ENCODE measurements at places on chromosomes 7 and 10.

DNA sequence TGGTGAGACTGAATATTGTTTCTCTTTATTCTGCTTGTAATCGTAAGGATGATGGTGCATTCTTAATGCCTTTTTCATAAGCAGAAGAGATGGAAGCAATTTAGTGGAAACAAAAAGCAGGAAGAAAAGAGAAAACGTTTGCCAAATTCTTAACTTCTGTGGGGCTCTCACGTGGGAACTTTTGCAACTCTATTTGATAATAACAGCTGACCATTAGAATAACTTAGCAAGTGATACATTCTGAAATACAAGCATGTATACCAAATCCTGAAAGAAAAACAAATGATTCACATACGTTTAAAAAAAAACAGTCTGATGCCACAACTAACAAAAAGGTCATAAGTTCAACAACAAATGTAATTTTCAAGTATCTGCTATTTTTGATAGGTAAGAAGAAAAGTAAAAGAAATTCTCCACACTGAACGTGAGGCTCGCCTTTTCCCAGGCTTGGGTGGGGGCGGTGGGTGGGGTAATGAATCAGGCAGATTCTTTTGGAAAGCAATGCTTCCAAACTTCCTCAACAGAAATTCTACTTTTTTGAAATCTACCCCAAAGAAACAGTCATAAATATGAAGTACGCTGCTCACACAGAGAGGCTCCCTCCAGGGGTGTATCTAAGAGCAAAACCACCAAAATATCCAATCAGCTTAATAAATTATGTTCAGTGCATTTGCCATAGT is 446.2 kb upstream of the MGMT start:
- DNase-seq, result no peak

DNA sequence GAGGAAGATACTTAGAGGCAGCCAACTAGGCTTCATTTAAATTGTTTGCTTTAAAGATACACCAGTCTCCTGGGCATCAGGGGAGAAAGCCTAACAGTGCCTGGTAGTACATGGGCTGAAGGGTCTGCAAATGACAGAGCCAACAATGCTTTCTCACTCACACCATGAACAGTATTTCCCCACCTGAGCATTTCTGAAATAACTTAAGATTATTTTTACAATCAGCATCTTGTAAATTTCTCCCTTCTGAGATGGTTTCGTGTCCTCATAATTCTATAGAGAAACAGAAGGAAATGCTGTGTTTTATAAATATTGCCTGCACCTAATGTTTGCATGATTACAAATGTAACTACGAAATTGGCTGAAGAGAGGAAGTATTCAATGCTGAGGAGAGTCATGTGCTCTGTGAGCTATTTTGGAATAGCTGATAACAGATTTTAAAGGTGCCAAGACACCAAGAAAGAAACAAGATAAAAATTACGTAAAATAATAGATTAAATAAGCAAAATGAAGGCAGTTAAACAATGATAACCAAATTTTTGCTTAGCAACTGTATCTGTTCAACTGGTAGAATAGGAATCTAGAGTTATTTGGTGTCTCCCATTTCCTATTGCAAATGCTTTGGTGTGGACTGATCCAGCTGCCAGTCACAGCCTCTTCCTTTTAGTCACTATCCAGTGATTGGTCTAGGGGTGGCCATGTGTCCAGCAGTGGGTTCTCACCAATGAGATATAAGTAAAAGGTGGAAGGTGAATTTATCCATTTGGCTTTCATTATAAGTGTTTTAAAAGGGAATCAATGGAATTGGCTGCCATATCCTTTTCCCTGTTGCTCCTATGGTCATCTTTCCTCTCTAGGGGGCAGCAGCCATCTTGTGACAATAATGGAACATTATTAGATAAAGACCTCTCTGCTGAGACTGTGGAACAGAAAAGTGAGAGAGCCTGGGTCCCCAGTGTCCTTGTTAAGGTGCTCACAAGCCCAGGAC is 167.9 kb upstream of the SLC26A5 start:
- DNase-seq, result no peak

DNA sequence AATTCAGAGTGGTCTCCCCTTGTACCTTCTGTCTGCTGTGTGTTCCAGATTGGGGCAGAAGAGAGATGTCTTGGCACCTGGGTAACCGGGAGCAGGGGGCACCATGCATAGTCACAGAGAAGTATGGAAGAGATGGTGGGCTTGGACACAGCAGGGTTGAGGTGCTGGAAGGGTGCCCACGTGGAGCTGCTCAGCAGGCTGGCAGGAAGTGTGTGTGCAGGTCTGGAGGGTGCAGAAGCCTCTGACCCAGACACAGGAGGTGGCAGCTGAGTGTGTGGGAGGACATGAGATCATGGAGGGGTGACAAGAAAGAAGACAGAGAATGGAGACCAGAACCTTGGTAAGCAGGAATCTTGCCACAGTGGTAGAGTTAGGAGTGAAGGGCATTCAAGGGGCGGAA is 42.3 kb upstream of the DUSP5 start:
- DNase-seq, result no peak

GRCh38 chr7:27210441-27211083 is 10.7 kb upstream of the HOXA13 start:
- DNase-seq, result no peak

DNA sequence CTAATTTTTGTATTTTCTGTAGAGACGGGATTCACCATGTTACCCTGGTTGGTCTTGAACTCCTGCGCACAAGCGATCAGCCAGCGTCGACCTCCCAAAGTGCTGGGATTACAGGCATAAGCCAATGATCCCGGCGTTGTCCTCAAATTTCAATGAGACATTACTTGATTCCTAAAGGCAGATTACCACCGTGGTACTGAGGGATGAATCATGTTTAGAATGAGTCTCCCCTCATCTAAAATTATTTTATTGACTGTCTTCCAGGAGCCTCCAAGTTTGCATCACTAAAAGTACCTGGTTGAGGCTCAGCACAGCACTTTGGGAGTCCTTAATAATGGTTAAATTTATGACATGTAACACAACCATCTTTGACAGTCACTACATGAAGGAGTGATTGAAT is 142.2 kb upstream of the AKR1E2 start:
- no peak for DNase-seq

- DNase-seq, result no peak
These were observed 134.9 kb downstream of the JCAD start for GRCh38 chr10:29924436-29924835.

- no peak for DNase-seq
These were observed 42.7 kb downstream of the LRRC18 start for GRCh38 chr10:48896756-48897440.

DNA sequence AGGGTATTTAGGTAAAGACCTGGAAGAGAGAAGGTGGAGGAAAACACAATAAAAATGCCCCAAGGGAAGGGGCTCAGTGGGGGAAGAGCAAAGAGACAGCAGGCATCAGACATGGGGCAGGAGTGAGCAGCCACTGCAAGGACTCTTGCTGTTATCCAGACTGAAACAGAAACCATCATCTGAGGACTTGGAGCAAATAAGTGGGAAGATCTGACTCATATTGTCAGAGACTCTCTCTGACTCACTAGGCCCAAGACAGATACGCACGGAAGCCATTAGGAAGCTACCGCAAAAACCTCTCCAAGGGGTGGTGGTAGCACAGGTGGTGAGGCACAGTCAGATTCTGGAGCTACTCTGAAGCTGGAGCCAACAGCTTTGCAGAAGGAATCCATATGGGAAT is 110.7 kb downstream of the RNF32 start:
- no peak for DNase-seq

DNA sequence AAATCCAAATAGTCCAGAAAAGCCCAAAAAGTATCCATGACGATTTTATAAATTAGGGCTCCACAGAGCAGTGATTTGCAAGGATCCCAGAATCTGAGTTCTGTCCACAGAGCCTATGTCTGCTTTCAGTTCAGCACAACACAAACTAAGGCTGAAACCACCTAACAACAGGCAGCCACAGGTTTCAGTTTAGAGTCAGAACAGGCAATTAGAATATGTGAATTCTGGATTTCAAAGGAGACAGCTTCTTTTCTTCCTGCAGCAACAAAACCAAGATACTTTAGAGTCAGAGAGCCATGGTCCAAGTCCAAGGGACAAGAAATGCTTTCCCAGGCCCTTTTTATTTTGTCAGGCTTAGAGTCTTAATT is 23.6 kb downstream of the IFIT3 start:
- DNase-seq, result no peak

- DNase-seq, result peak; percentile 29
These were observed 90.2 kb downstream of the DLG5 start for GRCh38 chr10:77836299-77836820.

DNA sequence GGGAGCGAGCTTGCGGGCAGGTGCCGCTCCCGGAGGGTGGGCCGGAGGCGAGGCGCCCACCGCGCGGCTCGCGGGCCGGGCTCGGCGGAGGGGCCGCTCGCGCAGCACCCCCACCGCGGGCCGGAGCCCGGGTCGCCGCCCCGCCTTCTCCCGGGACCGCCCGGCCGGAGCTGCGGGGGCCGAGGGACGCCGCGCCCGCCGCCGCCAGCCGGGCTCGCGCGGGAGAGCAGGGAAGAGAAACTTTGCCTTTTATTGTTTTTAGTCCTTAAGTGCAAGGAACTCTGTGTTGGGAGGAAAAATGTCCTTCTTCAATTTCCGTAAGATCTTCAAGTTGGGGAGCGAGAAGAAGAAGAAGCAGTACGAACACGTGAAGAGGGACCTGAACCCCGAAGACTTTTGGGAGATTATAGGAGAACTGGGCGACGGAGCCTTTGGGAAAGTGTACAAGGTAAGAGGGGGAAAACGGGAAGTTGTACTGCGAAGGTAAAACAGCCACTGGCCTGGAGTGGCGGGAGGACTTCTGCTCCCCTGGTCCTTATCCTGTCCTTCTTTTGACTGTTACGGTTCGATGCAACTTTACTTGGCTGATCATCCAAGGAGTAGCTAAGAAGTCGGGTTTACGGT is 620 bp downstream of the SLK start:
- DNase-seq, result no peak

- no peak for DNase-seq
These were observed 101.7 kb downstream of the SLC16A9 start for GRCh38 chr10:59607970-59608369.

DNA sequence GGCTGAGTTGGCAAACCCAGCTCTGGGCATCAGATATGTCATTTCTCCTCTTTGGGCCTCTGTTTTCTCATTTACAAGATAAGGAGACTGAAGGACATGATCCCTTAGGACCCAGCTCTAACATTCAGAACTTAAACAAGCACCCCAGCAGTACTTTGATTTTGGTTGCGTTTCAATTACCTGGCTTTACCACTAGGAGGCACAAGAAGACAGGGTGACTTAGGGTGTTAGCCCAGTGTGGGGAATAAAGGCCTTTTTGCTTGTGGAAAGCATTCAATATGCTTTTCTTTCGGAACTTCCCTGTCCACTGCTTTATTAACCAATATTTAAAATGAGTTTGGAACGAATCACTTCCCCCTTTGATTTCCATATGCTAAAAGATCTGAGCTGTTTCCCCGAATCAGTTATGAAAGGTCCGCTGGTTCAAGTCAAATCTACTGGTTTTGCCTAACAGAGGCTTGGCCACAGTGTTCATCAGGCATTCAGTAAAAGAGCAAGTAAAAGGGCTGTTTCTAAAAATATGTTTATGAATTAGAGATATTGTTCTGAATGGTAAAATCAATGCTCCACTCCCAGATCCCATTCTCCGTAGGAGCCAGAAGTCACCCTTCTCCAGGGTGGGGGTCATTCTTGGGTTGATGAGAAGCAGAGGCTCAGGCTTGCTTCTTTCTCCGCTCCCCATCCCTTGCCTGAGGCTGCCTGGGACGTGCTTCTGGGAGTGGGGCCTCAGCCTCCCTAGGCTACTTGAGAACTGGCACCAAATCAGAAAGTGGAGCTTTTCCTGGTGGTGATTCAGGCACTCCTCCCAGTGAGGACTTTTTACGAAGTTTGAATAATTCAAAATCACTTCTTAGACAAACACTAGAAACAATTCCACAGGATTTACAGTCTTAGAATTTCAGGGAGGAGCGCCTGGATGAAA is 105.5 kb downstream of the MYOF start:
- DNase-seq, result no peak

DNA sequence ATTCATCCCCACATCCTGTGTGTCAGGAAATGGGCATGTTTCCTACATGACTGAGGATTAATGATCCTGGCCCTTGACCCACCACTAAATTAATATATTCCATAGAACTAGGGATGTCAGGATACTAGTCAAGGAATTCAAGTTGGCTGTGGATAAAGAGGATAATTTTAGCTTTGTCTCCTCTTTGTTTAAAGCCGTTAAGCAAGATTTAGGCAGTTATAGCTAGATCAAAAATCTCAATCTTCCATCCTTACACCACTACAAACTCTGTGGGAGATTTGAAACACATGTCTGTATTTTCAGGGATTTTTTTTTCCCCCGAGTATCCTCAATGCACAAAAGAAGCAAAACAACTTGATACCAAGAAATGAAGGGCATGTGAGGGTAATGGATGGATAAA is 417.1 kb downstream of the MAGI2 start:
- no peak for DNase-seq

GRCh38 chr10:104447331-104447730 is 93.7 kb downstream of the CFAP58 start:
- no peak for DNase-seq

GRCh38 chr7:136336932-136337331 is 359.8 kb upstream of the MTPN start:
- DNase-seq, result no peak

DNA sequence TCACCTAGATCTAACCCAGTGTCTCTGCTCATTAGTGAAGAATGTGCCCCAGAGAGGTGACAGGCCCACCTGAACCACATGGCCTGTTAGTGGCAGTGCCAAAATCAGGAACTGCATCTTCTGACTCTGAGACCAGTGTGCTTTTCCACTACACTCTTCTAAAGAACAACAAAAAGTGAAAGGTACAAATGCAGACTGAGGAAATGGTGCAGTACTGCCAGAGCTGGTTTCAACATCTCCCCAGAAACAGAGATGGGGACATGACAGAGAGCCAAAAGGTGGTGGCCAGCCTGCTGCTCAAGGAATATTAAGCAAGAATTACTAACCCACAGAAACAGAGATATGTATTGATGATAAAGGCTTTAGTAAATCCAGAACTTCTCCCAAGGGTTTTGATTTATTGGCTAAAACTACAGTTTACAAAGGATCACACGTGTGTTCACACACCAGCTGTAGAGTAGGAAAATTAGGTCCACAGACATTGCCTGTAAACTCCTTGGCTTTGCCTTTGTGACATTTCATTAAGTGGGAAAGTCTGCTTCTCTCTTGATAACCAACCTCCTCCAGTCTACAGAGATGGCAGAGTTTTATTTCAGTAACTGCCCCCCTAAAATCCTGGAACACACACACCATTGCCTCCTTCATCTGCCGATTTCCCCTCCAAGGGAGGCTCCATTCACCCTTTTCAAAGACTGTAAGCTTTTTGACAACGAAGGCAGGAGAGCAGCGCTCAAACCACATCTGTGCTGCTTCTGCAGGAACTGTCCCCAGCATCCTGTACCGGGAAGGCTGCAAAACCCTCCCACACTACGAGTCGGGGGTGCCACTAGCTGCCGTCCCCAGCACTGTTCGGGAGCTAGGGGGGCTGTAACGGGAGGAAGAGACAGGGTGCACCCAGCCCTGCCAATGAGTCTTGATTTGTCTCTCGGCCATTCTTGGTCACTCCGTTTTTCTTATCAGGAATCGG is 29.8 kb downstream of the GSDME start:
- DNase-seq, result no peak
